ENCODE measurements at places on chromosomes 2 and 18. TPM values are rescaled to one million over a fixed set of nuclear protein-coding genes. Genes with fewer than 3 reads are reported as not detected.

Gene OBSL1
- total RNA-seq, result 49.4 TPM

Gene CFLAR
- 345 TPM for total RNA-seq

Gene MYCN
- 0.68 TPM for total RNA-seq

Gene POMC
- total RNA-seq, result 3.9 TPM

- H3K4me1 ChIP-seq, result peaks cover 24% of the 10 kb centered on the region
- no peak overlapping the region for H3K4me3 ChIP-seq
- peak overlapping the region; percentile 5 for H3K27ac ChIP-seq
- H3K36me3 ChIP-seq, result peaks cover 29% of the 10 kb centered on the region
Measured at GRCh38 chr2:231058761-231059550, 2.3 kb downstream of the PSMD1 start.

GRCh38 chr18:55245211-55245614, 286.0 kb upstream of the CCDC68 start:
- DNase-seq, result no peak
